Activated naive CD4-positive, alpha-beta T cell (primary cell): ENCODE measurements at places on chromosomes 6 and 20.

GRCh38 chr6:66897576-66897975 lies 1190.5 kb upstream of the EYS start:
- DNase-seq = no peak

DNA sequence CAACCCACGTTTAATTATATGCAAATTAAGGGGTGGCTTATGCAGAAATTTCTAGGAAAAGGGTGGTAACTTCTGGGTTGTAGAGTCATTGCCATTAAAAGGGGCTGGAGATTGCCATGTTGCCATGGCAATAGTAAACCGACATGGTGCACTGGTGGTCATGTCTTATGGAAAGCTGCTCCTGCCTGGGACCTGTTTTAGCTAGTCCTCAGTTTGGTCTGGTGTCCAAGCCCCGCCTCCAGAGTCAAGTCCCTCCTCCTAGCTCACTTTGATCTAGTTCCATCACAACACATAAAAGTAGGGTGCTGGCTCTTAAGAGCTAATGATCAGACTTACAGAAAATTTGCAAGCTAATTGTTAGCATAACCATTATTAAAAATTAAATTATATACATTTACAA lies 5.3 kb downstream of the SLC22A2 start:
- no peak for DNase-seq

- DNase-seq = no peak
Measured at GRCh38 chr20:2917266-2917665, 44.0 kb downstream of the PTPRA start.

DNA sequence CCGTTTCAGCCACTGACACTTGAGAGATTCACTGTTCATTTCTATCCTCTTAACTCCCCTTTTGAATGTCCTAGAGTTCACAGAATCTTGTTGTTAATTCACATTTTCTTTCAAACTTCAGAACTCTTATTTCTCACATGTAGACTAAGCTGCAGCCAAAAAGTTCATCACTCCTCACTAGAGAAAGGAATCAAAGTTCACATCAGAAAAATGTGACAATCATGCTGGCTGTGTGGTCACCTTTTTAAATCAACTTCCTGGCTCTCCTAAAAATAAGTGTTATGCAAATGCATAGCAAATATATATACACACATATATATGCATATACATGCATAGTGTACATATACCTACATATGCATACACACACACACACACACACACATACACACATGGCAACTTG lies 123.0 kb downstream of the CBLN4 start:
- DNase-seq = no peak

- DNase-seq = no peak
Measured at GRCh38 chr6:44044154-44044539, 83.1 kb downstream of the MRPL14 start.

GRCh38 chr6:119938752-119939151 lies 589.2 kb upstream of the MAN1A1 start:
- no peak for DNase-seq

DNA sequence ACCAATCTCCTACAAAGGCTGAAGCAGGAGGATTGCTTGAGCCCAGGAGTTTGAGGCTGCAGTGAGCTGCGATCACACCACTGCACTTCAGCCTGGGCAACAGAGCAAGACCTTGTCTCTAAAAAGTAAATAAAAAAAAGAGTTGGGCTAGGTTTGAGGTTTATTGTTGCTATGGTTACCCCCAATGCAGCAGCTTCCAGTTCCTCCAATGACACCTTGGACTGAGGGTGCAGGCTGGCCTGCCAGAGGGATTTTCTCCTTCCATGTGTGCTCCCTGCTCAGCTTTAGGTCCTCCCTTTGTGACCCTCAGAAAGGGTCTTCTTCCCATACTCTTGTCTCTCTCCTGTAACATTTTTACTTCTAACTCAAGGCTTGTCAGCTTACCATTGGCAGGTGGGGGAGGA lies 10.6 kb upstream of the TBC1D20 start:
- DNase-seq = no peak

DNA sequence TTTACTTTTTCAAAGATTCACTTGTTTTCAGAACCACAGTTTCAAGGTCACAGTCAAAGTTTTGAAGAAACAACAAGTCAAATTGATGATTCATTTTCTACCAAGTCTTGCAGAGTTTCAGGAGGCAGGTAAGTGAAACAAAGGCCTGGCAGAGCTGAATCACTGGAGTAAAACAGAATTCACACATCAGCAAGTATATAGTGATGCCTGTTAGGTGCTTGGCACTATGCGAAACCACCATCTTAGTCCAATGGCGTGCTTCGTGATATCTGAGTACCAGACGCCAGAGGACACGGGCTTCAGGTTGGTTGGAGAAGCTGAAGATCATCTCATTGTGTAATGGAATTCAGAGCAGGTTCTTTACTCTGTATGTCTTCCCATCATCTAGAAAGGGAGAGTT lies 75.9 kb downstream of the RTN4IP1 start:
- DNase-seq = no peak

GRCh38 chr20:53948383-53949318 lies 121.7 kb downstream of the BCAS1 start:
- DNase-seq = no peak

GRCh38 chr6:135871878-135872277 lies 20.4 kb downstream of the PDE7B start:
- no peak for DNase-seq

GRCh38 chr6:41283600-41283999 lies 2.9 kb downstream of the TREM1 start:
- no peak for DNase-seq

GRCh38 chr20:53984356-53985149 lies 85.8 kb downstream of the BCAS1 start:
- DNase-seq = no peak

- DNase-seq = no peak
Measured at GRCh38 chr20:50541606-50542041, 31.4 kb downstream of the PTPN1 start.

- no peak for DNase-seq
Measured at GRCh38 chr20:57124366-57124765, 142.1 kb downstream of the BMP7 start.

GRCh38 chr20:62148908-62149314 lies 5.3 kb downstream of the SS18L1 start:
- no peak for DNase-seq

GRCh38 chr6:142367501-142368018 lies 65.8 kb downstream of the ADGRG6 start:
- DNase-seq = no peak

DNA sequence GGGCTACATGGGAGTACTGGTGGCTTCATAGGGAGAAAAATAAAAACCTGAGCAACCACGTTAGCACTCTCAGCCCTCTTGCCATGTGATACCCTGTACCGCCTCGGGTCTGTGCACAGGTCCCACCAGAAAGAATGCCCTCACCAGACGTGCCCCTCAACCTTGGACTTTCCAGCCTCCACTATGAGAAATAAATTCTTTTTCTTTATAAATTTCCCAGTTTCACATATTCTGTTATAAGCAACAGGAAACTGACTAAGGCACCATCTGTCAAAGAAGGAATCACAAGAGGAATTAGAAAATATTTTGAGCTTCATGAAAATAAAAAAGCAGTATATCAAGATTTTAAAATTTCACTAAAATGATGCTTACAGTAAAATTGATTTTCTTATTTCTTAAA lies 168.4 kb upstream of the BMP5 start:
- DNase-seq = no peak

DNA sequence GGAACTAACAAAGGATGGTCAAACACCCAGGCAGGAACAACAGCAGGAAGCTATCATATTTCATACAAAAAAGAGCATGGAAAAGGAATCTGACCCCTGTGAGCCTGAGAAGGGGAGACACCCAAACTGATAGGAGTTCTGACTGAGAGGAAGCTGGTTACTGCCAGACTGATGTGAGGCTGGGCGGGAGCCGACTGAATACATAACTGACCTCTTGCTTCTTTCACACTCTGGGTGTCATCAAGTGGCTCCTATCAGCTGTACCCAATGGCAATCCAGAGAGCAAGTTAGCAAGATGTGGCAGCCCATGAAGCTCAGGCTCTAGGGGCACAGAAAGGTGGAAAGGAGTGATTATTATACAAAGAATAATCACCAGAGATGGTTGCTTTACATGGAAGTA lies 795.1 kb upstream of the HS3ST5 start:
- no peak for DNase-seq

DNA sequence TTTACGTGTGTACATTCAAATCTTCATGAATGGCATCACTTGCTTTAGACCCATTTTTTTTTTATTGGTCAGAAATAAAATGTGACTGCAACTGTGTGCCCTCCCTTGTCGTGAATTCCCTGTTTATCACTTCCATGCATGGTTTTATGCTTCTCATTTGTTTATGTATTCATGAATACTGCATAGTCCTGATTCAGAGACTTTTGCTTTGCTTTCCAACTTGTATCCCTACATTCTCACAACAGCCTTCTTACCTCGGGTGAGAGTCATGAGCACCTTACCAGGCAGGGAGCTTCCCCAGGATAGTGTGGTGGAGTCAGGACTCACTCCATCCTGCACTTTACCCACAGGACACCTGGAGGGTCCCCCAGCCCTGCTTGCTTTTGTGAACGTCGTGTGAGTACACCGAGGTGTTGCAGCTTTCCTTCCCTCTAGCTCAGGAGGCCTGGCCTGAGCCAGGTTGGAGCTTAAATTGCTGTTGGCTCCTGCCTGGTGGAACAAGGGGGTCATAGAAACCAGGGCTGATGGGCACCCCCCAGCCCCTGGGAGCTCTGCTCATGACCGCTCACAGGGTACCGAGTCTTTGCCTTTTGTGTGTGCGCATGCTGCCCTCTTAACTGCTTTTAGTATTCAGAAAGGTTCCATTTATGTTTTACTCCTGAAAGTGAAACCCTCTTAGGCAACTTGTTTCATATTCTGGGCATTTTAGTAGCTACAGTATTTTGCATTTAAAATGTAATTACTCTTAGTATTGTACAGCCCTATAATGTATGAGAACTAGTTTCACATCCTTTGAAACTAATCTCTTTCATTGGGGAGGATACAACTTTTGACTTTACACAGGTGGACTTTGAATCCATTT lies 66.0 kb downstream of the CDS2 start:
- no peak for DNase-seq

GRCh38 chr6:170480050-170480692 lies 72.9 kb downstream of the PSMB1 start:
- no peak for DNase-seq

- DNase-seq = no peak
Measured at GRCh38 chr20:56628873-56629463, at the start of gene TFAP2C. TSS of gene TFAP2C (plus strand) at chr20:56629306. CDS start at chr20:56629545, 239 bp downstream.
